ENCODE measurements at places on chromosomes 5 and 9. TPM values are rescaled to one million over a fixed set of nuclear protein-coding genes. Genes with fewer than 3 reads are reported as not detected.

GRCh38 chr5:86807046-86808031 is 189.6 kb downstream of the COX7C start:
- DNase-seq, result no peak

DNA sequence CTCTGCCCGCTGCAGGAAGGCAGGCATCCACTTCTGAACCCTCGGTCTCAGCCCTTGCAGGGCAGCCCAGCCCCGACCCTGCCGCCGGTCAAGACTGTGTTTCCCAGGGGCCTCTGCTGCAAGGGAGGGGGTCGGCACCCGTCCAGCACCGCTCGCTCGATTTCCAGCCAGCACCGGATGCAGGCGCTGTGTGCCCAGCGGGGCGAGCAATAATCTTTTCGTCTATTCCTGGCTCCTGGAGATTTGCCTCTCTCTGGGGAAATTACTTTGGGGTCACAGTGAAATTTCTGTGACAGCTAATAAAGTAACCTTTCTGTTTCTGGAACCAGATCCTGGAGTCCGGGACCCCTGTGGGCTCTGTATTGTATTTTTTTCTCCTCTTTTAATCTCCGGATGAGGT is 155.3 kb downstream of the COL23A1 start:
- DNase-seq, result no peak

DNA sequence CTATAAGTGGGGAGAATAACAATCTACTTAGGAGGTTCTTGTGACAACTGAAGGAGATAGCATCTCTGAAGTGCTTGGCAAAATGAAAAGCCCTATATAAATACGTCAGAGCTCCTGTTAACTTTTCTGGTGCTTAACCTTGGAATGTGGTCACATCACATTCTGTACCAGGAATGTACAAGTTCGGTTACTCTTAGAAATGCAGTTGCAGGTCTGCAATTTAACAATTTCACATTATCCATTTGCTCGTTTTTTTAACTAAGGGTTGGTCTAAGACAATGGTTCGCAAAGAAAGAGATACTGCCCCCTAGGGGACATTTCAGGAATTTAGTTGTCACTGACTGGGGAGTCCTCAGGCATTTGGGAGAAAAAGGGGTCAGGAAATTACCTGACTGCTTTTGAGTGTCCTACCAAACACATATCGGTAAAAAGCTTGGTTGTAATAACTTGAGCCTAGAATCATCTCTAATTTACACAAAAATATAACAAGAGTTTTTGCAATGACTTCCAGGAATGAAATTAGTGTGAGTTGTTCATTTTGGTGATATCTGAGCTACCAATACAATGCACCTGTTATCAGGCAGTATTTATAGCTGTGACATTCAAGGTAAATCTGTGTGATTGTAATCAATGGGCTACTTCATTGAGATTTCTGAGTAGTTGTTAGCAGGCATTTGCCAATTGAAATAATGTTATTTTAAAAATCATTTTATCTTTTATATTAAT is 5.4 kb upstream of the HBEGF start:
- peak; percentile 70 for DNase-seq

LRRC19 gene
- not detected for total RNA-seq

- no peak for DNase-seq
Observed at GRCh38 chr5:133708331-133708850, 96.0 kb upstream of the FSTL4 start.

GRCh38 chr5:38793099-38793498 is 52.7 kb upstream of the OSMR start:
- DNase-seq, result no peak

RLN1 gene
- total RNA-seq, result not detected

DNA sequence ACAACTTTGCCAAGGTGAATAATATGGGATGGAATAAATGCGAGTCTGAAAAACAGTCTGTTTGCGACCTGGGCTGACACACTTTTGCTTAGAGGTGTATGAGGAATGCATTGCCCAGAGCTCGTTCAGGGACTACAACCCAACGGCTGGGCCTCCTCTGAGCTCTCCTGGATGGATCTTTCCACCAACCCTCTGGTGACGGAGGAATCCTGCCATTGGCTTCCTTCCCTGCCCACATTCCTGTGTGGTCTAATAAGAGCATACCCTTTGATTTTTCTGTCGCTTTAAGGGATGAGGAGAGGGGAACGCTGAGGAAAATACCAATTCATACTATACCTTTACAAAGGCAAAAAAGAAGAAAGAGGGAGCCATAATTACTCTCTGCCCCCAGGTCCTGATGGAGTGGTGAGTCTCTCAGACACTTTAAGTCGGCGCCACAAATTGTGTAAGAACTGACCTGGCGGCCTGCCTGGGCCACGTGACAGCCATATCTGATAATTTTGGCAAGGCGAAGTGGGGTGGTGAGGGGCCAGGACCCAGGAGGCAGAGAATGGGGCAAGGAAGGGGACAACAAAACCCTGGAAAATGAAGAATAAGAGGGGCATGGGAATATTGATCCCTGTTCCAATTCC is 265.2 kb upstream of the MSX2 start:
- no peak for DNase-seq

Data from IMR-90 (cell line).